ENCODE measurements at places on chromosomes 16 and 17. TPM values are rescaled to one million over a fixed set of nuclear protein-coding genes. Genes with fewer than 3 reads are reported as not detected.

ABCC11 gene
- total RNA-seq = 0.05 TPM

ZFP3 gene
- total RNA-seq = 1.6 TPM

HSD17B1 gene
- 0.30 TPM for total RNA-seq

- DNase-seq = no peak
Measured at GRCh38 chr17:29049541-29050145, 6.7 kb downstream of the PIPOX start.

DNA sequence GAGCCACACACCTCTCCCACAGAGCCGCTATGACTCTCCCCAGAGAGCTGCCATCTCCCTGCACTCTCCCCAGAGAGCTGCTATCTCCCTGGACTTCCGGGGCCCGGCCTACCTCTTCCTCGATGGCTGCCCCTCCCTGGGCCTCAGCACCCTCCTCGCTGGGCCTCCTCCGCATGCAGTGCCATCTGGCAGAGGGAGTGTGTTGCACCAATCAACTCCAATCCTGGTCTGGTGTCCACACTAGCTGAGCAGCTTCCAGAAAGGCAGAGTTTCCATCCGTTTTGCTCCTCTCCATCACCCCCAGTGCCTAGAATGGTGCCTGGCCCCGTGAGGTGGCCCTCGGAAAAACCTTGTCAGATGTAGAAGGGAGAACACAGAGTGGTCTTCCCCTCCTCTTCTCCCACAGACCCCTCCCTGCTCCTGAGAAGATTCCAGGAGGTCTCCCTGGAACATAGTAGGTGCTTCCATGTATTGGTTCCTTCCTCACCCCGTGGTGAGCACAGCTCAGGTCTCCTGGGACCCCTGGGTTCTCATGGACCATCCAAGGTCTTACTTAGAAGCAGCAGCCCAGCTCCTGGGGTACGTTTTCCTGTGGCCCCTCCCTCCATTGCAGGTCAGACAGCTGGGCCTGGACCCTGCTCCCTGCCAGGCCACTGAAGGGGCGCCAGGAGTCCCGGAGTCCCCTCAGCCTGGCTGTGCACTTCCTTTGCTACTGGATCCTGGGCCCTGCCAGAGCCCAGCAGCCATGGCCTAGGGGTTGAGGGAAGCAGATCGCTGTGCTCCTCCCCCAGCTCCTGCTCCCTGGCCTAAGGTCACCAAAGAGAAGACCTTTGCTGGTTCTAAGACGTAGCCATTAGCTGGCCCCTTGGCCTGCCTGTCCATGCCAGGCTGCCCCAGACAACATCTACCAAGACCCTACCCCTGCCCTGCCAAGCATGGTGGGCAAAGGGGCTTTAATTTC, 233.8 kb upstream of the GSE1 start:
- DNase-seq = no peak

DNA sequence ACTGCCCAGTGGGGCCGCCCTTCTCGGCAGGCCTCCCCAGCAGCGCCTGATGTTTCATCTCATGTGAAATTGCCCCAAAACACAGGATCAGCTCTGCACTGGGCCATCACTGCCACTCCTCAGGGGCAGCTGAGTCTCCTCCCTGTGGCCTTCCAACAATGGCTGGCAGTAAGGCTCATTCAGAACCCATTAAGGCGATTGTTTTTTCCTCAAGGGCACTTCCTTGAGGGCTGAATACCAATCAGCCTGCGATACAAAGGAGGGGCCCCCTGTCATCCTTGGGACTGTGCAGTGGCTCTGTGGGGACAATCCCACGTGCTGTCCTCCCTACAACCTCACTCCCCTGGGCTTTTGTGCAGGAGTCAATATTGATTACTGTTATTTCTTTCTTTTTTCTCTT, 47.5 kb downstream of the XYLT1 start:
- no peak for DNase-seq

DNA sequence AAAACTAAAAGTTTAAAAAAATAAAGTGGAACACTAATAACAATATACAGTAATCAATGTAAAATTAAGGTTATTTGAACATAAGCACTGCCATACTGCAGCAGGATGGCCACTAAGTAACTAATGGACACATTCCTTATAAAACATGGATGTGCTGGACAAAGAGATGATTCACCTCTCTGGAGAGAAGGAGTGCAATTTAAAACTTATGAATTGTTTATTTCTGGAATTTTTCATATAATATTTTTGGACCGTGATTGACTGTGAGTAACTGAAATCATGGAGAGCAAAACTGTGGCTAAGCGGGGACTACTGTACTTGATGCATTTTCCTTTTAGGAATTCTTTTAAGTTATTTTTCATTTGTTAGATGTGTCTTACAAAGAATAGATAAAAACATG, 21.8 kb downstream of the CBFB start:
- no peak for DNase-seq

- DNase-seq = no peak
Measured at GRCh38 chr16:89599451-89599858, 14.0 kb upstream of the DPEP1 start.

Data from renal cortical epithelial cell (primary cell).